ENCODE measurements at places on chromosomes 5 and 9.

DNA sequence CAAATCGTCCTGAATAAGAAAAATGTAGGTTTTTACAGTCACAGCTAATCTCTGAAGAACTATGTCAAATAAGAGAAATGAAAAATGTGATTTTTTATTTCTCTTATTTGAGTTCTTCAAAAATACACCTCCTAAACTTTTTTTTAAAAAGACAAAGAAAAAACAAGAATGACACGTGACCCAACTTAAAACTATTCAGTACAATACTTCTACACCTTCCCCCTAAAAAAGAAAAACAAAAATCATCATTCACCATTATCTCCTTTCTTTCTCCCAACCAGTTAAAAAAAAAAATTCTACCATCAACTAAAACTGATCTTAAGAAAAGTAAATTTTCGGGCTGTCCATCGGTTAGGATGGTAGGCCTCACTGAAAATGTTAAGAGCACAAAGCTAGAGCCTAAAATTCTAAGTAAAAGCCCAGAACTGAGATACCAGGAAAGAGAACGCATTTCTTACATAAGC lies 2.1 kb downstream of the RNF145 start:
- DNase-seq: no peak

GRCh38 chr9:93265301-93265971 lies 81.5 kb downstream of the WNK2 start:
- DNase-seq: no peak

DNA sequence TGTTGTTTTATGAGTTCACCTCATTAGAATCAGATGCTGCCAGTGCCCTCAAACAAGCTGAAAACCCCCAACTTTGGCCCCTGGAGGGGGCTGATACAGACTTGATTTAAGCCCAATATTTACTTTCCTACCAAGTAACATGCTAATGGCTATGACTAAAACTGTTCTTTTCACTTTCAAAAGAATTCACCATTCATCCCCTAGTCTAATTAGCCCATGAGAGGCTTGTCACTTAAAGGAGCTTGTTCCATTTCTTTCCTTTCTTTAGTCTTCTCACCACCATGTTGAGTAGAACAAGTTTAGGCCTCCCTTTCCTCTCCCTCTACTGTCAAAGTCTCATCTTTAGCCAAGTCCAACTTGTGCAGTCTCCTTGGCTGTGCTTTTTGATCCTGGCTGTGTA lies 50.4 kb downstream of the EPB41L4B start:
- no peak for DNase-seq

GRCh38 chr5:93603793-93604643 lies 21.0 kb downstream of the NR2F1 start:
- DNase-seq: no peak

DNA sequence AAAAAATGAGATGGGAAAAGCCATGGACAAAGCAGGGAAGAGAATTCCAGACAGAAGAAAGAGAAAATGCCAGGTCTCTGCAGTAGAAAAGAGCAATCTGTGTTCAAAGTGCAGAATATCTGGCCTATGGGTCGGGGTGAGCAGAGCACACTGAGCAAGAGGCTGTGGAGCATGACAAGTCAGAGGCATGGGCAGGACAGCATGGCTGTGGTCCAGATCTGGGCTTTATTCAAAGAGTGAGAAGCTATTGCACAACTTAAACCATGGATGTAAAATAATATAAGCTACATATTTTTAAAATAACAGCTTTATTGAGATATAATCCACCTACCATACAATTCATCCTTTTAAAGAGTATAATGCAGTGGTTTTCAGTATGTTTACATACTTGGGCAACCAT lies 133.1 kb upstream of the SPDL1 start:
- no peak for DNase-seq

- DNase-seq: no peak
Observed at GRCh38 chr9:104961701-104962359, 33.9 kb upstream of the ABCA1 start.

DNA sequence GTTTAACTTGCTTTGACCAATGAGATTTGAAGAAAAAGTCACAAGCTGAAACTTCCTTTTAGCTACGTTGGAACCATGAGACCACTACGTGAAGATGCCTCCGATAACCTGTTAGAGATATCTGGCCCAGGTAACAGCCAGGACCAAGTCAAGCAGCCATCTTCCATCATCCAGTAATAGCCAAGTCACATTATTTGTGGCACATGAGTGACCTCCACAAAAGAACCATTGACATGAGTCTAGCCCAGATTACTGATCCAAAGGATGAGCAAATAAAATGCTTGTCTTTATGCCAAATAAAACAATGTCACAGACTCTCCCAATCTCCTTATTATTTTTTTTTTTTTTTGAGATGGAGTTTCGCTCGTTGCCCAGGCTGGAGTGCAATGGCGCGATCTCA lies 1.6 kb downstream of the DEPDC1B start:
- DNase-seq: no peak

DNA sequence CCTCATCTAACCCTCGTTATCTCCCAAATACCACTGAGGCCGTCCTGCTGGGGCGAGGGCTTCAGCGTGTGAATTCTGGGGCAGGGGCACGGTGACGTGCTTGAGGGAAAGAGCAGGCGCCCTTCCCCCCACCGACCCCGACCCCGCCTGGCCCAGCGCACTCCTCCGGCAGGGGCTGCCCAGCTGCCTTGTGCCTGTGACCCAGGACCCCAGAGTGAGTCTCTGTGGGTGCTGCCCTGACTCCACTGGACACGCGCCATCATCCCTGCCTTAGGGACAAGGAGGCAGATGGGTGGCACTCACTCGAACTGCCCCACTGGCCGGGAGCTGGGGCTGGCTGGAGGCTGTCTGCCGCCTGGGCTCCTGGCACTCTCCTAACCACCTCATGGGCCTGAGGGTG lies 136.2 kb upstream of the LPCAT1 start:
- DNase-seq: no peak

- no peak for DNase-seq
Observed at GRCh38 chr9:129135476-129135875, 24.3 kb downstream of the PTPA start.
